ENCODE measurements at places on chromosomes 2 and 18.
A peak's percentile ranks its signal among the peaks of the same experiment; 100 is the strongest.

GRCh38 chr2:42917425-42917927 lies 125.1 kb upstream of the HAAO start:
- peak; percentile 33 for DNase-seq

DNA sequence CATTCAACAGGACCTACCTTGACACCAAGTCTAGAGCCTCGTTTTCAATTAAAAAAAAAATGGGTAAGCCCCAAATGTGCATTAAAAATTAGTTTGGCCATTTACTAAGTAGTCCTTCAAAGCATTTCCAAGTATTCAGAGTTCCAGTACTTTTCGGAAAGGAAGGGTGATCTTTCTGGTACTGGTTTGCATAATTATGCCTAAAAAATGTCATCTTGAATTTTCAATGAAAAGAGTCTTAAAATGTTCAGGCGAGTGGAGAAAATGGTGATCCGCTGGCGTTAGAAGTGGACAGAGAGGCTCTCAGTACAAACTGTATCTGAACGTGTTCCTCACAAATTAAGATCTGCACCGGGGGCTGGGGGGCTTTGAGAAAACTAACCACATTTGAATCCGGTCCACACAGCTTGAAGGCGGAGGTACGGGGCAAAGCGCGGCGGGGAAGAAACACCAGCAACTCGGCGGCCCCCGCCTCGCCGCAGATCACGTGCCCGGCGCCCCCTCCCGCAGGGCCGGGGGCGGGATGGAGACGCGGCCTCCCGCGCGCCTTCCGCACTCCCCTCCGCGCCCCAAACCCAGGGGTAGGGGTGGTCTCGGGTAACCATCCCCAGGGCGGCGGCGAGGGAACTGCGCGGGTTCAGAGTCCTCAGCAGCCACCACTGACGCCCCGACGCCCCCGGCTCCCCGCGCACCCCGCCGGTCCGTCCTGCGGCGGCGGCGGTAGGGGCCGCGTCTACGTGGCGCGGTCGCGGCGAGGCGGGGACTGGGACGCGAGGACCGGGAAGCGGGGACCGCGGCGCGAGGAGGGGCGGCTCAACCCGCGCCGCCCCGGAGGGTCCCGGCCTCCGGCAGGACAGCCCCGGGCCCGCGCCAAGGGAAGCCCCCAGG lies 564 bp downstream of the LPIN2 start:
- peak; percentile 61 for DNase-seq

DNA sequence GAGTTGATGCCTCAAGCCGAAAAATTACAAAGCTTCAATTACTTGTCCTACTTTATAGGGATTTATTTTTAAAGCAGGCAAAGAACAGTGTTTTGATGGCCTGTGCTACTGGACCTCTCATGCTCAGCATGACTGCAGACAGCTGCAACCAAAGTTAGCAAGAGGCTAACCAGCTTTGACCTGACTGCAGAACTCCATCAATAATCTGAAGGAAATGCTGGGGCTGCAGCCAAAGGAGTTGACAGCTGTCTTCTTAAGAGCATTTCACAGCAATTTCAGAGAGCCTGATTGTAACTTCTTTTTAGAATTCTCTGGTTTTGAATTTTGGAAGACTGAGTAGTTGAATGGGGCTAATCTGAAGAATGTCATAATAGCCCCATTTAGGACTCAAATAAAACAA lies 46.5 kb upstream of the SESTD1 start:
- DNase-seq = no peak

DNA sequence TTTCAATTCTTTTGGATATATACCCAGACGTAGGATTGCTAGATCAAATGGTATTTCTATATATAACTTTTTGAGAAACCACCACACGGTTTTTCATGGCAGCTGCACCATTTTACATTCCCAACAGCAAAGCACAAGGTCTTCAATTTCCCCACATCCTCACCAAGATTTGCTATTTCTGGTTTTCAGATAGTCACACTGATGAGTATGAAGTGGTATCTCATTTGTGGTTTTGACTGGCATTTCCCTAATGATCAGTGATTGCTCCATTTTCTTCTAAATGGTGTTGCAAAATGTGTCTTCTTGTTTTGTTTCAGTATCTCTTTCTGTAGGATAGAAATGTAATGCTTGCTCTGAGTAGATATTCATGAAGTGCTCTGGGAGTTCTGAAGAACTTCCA lies 52.0 kb downstream of the ANKRD44 start:
- no peak for DNase-seq

DNA sequence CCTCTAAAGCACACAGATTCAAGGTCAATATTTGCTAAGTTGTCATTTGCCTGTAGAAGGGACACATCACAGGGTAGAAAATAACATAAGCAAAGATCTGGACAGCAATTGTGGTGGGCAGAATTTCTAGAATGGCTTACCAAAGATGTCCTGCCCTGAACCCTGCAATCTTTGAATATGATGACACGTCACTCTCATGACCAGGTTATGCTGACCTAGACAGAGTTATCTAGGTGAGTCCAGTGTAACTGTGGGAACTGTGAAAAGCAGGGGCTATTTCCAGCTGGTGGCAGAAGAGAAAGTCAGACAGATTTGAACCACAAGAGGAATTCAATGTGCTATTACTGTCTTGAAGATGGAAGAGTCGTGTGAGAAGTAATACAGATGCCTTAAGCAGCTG lies 112.3 kb upstream of the CNGA3 start:
- no peak for DNase-seq

- DNase-seq = no peak
These were observed 62.2 kb upstream of the IGFBP5 start for GRCh38 chr2:216757532-216757931.

GRCh38 chr2:43220229-43220751 lies 6.1 kb downstream of the ZFP36L2 start:
- DNase-seq = no peak

- no peak for DNase-seq
These were observed 55.8 kb upstream of the SLC35F5 start for GRCh38 chr2:113812204-113812603.

GRCh38 chr18:24475926-24476589 lies 15.6 kb downstream of the HRH4 start:
- DNase-seq = no peak

DNA sequence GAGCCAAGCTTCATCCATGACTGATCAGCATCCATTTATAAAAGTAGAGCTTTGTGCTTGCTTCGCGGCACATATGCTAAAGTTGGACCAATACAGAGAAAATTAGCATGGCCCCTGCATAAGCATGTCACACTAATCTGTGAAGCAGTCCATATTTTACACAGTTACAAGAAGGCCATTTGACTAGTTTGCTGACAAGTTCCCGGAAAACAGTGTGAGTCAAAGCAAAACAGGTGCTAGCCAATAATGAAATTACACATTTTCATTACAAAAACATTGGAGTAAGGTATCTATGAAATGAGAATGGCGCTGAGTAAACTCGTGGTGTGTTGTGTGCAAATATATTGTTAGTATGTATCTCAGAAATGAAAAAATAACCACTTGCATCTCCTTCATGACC lies 4.7 kb downstream of the ANKRD62 start:
- DNase-seq = no peak

DNA sequence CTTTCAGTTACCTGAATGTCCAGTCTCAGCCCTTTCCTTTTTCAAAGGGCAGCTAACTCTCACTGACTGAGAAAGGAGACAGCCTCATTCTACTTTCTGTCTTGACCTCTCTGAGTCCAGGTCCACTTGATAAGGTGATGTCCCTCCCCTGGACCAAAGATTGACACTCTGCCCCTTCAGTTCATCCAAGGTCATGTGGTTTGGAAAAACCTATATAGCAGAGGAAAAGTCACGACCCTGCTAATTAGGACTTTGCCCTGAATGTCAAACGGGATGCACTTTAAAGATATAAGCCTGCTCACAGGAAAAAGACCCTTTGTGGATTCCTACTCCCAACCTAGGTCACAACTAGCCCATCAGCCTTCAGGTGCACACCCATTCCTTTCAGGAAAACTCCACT lies 208.3 kb downstream of the AGPS start:
- no peak for DNase-seq

GRCh38 chr2:206218156-206218555 lies 56.3 kb upstream of the ZDBF2 start:
- no peak for DNase-seq

DNA sequence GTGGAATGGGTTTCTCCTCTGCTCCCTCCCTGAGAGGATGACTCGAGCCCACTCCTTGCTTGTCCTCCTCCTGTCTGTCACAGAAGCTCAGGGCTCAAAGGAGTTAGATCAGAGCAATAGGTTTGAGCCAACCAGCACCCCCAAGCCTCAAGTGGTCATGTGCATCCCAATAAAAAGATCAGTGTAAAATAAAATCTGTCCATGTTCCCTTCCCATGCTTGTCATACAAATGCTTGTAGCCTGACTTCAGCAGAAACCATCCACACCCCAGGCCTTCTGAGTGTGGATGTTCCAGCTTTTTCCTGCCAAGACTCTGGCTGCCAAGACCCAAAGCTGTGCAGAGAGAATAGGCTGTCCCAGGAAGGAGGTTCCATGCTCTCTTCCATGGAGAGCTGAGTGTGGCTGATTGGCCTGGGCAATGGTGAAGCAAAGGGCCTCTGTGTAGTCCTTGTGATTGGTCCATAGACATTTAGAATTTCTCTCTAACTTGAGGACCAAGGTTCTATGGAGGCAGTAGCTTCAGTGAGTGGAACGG lies 67.4 kb downstream of the GYPC start:
- DNase-seq = no peak

GRCh38 chr18:58158008-58158407 lies 114.0 kb downstream of the NEDD4L start:
- no peak for DNase-seq

DNA sequence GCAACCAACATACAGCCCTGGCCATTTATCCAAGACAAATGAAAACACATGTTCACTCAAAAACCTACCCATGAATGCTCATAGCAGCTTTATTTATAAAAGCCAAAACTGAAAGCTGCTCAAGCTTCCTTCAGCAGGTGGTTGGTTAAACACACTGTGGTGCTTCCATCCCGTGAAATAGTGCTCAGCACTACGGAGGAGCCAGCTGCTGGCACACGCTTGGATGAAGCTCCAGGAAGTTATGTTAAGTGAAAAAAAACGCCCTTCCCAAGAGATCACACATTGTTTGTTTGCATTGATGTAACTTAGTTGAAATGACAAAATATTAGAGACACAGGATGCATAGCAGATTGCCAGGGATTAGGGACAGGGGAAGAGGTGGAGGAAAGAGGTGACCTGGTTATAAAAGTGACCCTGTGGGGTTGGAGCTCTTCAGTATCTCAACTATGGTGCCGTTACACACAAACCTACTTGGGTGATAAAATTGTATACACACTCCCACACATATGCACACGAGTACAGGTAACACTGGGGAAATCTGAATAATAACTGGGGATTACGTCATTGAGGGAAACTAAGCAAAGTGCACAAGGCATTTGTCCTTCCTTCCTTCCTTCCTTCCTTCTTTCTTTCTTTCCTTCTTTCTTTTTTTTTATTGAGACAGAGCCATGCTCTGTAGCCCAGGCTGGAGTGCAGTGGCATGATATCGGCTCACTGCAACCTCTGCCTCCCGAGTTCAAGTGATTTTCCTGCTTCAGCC lies 6.2 kb upstream of the ALPG start:
- DNase-seq = no peak

GRCh38 chr2:189674374-189675112 lies at the start of gene ANKAR:
Gene ANKAR, plus strand, starts transcription at chr2:189674670. Its CDS starts 1,821 bp downstream, at chr2:189676491.
- peak; percentile 86 for DNase-seq

DNA sequence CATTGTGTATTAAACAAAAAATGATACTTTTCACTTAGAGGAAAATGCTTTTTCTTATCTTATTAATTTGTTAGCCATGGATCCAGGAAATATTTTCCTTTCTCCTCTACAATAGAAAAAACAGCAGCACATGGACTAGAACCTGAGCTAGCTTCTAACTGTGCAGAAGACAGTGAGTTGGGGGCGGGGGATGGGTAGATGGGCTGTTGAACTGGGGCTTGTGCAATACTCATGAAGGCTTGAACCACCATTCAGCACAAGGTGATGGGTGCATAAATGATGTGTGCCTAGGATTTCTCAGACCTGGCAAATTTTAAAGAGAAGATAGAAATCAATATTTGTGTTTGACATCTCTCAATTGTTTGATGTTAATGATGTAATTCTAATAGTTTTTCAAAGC lies 42.0 kb downstream of the COL5A2 start:
- DNase-seq = no peak

- no peak for DNase-seq
These were observed 50.1 kb downstream of the CD226 start for GRCh38 chr18:69897397-69898108.

GRCh38 chr18:33854827-33855139 lies 276.8 kb downstream of the ASXL3 start:
- no peak for DNase-seq

Measured in stimulated activated naive CD8-positive, alpha-beta T cell treated with anti-CD3 and anti-CD28 coated beads, Interleukin-15, Interleukin-2, amounts not matched to agents 100 U/mL and 50 U/mL, for 24 hours (primary cell).